ENCODE measurements at places on chromosomes 4 and X.

DNA sequence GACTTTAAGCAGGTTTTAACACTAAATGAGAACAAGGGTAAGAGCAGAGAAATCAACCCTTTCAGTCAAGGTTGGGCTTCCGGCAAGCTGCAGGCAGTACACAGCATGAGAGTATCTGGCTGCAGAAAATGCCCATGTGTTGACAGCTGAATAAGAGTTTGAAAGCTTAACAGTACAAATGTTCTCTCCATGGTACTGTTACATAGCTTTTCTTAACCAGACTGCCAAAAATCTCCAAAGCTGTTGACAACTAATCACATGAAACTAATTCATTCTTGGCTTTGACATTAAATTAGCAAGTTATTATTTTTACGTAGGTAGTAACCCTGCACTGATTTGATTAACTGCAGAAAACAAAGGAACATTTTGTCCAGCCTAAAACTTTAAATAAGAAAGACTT is 153.5 kb downstream of the SLC10A7 start:
- no peak for DNase-seq

- DNase-seq, result peak; percentile 74
Measured at GRCh38 chr4:40630335-40631021, 814 bp upstream of the RBM47 start.

- no peak for DNase-seq
Measured at GRCh38 chrX:42075032-42075431, 151.7 kb upstream of the CASK start.

- no peak for DNase-seq
Measured at GRCh38 chr4:38470735-38471262, 193.2 kb upstream of the KLF3 start.

GRCh38 chr4:188779581-188779980 is 640.3 kb downstream of the TRIML1 start:
- no peak for DNase-seq

- no peak for DNase-seq
Measured at GRCh38 chr4:81963015-81963762, 410.6 kb downstream of the HNRNPD start.

DNA sequence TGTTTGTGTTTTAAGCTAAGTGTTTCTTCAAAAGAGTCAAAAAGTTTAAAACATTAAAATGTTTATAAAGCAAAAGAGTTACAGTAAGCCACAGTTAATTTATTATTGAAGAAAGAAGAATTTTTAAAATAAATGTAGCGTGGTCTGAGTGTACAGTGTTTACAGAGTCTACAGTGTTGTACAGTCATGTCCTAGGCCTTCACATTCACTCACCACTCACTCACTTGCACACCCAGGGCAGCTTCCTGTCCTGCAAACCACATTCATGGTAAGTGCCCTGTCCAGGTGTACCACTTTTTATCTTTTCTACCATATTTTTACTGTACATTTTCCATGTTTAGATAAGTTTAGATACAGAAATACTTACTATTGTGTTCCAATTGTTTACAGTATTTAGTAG is 239.7 kb upstream of the AGA start:
- DNase-seq, result no peak

DNA sequence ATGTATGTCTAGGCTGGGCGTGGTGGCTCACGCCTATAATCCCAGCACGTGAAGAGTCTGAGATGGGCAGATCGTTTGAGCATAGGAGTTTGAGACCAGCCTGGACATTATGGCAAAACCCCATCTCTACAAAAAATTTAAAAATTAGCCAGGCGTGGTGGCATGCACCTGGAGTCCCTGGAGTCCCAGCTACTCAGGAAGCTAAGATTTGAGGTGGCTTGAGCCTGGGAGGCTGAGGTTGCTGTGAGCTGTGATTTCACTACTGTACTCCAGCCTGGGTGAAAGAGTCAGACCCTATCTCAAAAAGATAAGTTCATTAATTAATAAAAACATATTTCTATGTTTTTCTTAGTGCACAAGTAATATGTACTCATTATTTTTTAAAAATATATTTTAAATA is 238.1 kb downstream of the ARHGAP24 start:
- no peak for DNase-seq

DNA sequence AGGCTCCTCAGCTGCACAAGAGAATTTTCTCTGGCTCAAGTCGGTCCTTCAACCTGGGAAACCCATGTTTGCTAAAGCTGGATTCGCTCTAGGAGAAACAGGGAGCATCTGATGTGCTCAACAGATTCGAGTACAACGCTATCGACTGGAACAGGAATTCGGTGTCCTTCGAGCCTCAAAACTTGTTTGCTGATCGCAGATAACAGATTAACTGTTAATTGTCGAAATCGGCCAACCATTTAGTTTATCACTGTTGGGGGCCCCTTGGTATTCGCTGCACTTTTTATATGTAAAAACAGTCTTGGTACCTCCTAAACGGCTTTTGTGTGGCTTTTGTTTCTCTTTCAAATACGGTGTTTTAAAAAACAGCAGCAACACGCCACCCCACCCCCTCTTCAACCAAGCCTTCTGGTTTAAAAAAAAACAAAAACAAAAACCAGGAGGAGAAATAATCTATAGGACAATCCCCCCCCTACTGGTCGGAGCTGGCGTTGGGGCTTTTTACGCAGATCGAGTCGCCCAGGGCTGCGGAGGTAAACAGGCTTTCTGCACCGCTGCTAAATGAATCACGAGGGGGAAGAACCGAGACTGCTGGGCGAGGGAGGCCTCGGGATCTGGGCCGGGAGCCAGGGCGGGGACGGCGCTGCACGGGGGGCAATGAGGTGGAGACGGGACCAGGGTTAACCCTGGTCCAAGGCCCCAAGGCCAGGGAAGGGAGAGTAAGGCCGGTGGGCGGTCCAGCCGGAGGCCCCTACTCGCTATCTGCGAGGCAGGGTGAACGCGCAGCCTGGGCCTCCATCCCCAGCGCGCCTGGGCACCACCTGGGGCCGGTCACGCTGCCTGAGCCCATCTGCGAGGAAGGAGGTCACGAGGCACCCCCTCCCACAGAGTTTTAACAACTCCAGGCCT is 71.7 kb upstream of the BCOR start:
- DNase-seq, result peak; percentile 82

GRCh38 chr4:108834835-108835384 is 72.1 kb upstream of the ETNPPL start:
- no peak for DNase-seq

DNA sequence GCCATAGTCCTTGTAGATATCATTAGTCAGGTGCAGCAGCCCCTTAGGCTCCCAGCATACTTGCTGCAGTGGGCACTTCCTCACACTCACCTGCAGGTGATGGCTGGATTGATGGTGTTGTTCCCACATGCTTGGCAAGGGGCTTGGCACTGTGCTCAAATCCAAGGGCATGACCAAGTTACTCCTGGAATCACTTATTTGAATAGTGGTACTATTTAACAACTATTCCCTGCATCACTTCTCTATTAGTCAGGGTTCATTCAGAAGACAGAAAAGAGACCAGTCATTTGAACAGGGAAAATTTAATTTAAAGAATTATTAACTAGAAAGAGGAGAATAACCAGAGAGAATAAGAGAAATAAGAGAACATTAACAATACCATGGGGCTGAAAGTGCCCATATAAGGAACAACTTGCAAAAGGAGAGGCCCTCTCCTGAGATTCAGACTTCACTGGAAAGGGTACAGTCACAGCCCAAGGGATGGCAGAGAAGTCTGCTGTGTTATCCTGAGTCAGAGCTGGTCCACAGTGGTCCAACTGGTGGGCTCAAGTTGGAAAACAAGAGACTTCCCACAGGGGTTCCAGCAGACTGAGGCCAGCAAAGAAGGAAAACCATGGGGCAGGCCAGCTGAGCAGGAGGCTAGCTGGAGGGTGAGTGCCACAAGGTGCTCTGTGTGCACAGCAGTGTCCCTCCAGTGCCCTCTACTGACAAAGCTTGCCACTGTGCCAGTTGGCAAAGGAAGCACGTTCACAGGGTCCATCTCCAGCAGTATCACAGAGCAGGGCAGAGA is 9.8 kb downstream of the SPP1 start:
- DNase-seq, result no peak

GRCh38 chr4:167031534-167032156 is 202.6 kb downstream of the SPOCK3 start:
- DNase-seq, result no peak

- no peak for DNase-seq
Measured at GRCh38 chrX:45110494-45110893, 90.2 kb downstream of the DIPK2B start.

DNA sequence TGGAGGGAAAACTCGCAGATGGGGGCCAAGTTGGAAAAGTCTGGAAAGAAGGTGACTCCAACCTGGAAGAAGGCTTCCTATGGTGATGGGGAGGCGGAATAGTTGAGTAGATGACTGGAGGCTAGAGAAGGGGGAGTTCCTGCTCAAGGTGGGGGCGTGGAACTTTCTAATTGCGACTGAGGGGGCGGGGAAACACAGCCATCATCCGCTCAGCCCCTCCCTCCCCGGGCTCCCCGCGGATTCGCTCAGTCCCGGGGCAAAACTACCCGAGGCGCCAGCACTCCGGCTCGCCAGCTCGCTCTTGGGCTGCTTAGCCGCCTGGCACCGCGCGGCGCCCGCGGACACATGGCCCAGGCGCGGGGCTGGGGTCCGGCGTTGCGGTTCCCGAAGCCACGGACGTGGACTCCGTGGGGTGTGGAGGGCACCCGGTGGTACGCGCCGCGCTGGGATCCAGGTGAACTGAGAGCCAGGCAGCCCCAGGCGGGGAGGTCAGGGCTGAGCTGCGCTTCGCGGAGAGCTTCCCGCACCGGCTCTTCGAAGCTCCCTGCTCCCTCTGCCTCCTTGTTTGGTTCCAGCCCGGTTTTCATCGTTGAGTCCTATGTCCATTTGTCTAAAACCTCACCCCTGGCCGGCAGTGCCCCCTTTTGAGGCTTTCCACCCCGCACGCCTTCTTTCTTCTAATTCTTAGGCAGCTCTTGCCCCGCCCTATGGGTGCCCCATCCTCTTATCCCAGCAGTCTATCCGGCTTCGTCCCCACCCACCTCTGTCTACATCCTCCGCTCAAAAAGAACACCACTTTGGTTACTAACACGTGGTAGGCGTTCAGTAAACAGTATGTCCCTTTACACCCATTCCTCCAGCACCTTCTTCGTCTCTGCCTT is 38.9 kb downstream of the STARD8 start:
- peak; percentile 75 for DNase-seq

DNA sequence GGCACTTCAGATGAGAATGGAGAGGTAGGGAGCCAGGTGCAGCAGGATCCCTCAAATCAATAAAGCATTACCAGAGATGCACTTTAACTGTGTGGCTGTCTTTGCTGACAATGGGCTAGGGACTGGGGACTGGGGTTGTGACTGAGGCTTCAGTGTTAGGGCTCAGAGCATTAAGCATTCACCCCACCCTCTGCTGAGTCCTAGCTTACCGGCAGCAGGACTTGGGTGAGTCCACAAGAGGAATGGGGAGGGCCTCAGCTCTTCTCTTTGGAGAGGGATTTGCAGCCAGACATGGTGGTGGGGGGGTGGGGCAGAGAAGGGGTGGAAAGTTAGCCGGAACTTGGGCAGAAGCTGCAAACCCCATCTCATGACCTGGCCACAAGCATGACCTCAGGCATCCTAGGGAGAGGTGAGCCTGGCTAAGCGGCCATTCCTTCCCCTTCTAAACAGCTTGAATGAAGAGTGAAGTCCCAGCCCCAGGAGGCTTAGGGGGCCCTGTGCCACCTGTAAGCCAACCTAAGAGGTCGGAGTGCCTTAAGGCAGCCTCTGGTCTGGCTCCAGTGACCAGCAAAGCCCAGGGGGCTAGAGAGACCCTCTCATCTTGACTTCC is 78.4 kb downstream of the STARD8 start:
- peak; percentile 48 for DNase-seq

- no peak for DNase-seq
Measured at GRCh38 chrX:120617996-120618630, 11.7 kb downstream of the C1GALT1C1 start.

DNA sequence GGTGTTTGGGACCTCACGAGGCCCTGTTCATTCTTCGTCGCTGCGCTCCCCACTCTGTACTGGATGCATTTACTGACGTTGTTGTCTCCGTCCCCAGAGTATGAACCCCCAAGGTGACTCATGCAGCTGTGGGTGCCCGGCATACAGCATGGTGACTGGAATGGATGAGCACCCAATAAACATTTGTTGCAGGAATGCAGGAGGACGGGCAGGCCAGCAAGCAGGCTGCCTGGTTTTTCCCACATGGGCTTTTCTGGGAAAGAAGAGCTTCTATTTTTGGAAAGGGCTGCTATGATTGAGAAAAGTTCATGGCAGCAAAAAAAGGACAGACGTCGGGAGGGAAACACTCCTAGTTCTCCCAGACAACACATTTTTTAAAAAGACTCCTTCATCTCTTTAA is 893 bp upstream of the SOD3 start:
- DNase-seq, result peak; percentile 77
